Activated CD4-positive, alpha-beta T cell treated with anti-CD3 and anti-CD28 coated beads, Interleukin-2, amount 50 U/mL, for 4 hours (primary cell): ENCODE measurements at places on chromosomes 3 and 15.

DNA sequence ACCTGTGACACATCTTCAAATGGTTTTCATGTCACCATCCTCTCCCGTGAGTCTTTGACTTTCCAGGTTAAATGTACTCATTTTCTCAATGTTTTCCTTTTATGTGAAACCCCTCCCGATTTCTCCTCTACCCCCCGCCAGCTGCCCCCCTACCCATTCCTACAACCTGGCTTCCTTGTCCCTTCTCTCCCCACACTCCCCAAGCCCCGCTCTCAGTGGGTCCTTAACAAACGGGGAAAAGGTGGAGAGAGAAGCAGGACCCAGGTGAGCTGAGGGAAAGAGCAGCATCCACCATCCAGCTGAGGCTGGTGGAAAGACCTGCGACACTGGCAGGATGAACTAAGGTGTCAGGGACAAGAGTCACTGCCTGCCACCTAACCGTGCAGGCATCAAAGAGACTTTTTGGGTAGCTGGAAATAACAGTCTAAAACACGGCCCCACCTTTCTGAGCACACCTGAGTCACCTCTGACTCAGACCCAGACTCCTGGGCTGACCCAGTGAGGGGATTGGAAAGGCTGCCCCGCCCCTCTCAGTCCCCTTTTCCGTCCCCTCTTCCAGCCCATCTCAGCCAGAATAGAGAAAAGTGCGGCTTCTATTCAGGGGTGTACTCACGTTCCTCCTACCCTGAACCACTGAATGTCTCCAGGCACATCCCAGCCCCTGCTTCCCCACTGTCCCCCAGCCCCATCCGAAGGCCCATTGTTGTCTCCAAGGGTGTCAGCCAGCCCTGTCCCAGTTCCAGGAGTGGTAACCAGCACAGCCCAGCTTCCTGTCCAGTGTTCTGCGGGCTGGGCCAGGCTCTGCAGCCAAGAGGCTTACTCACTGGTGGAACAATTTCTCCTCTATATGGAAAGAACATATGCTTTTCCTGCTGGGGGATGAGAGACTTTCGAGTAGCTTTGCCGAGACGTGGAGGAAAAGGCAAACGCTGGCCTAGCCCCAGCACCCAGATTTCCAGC is 20.4 kb downstream of the ISG20 start:
- no peak for DNase-seq

DNA sequence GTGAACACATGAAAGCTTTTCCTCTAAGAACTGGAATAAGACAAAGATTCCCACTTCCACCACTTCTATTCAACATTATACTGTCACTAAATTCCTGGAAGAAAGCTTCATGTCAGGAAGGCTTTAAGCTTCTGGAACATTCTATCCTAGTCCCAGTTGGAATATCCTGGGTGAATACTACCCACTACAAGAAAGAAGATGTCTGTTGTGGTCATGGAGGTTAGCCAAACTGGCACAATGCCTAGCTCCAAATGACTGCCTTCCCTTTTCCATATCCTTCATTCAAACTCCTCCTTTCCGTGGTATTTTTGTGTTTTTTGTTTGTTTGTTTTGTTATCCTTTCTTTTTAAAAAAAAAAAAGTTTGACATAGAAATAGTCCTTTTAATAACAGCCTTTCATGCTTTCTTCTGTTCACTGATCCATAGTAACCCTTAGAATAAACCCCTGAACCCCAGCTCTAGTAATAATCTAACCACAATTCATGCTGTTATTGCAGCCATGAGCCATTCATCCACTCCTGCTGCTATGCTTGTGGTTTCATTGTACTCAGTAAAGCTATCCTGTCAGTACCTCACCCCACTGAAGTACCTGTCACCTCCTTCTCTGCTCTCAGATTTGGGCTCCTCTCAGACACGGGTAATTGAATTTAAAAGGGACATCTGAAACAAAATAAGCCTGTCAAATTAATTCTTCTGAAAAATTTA is 447.5 kb downstream of the IGSF11 start:
- no peak for DNase-seq

DNA sequence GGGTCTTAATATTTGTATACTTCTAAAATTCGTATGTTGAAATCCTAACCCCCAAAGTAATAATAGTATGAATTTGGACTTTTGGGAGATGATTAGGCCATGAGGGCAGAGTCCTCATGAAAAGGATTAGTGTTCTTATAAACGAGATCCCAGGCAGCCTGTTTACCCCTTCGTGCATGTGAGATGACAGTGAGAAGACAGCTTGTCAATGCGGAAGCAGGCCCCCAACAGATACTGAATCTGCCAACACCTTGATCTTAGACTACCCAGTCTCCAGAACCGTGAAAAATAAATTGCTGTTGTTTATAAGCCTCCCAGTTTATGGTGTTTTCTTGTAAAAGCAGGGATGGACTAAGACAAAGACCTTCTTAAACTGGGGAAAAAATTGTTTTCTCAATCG is 714.2 kb downstream of the SI start:
- DNase-seq = no peak

- no peak for DNase-seq
These were observed 35.5 kb downstream of the ECT2 start for GRCh38 chr3:172786036-172786435.

GRCh38 chr3:103918336-103918735 is 1448.4 kb upstream of the ALCAM start:
- no peak for DNase-seq

DNA sequence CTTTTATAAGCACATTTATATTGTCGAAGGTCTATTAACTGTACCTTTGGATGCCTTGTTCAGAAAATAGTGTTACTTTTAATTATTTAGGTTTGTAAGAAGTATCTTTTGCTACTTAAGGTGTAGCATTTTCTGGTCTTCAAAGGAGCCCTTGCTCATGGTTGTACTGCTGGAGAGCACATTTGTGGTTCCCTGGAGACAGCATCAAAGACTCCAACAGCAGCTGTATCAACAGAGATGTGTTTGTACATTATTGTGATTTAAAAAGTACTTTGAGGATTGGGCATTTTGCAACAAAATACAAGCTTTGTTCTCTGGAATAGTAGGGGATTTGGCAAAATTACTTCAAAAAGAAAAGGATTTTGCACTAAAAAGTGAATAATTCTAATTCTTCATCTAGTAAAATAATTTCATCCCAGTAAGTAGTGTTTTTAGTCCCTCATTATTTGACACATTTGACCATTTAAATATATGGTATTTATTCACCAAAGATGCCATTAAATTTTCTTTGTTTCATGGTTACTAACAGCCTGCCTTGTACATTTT is 16.5 kb downstream of the TBC1D23 start:
- no peak for DNase-seq

- peak; percentile 11 for DNase-seq
These were observed 33.3 kb upstream of the VPS33B start for GRCh38 chr15:91055548-91056331.

- no peak for DNase-seq
These were observed 26.3 kb downstream of the TMEM44 start for GRCh38 chr3:194606941-194607340.

GRCh38 chr3:57227930-57228751 is 612 bp downstream of the APPL1 start:
- DNase-seq = peak; percentile 21

GRCh38 chr3:126026277-126026751 is 57.3 kb downstream of the ROPN1B start:
- DNase-seq = no peak
